ENCODE measurements at places on chromosomes 7 and 10. TPM values are rescaled to one million over a fixed set of nuclear protein-coding genes. Genes with fewer than 3 reads are reported as not detected.

The VWA2 gene
- total RNA-seq, result not detected

The CLDN4 gene
- 0.07 TPM for total RNA-seq

The CUEDC2 gene
- total RNA-seq, result 55.8 TPM

The NPFFR1 gene
- total RNA-seq, result not detected

The LIPF gene
- not detected for total RNA-seq

- DNase-seq, result no peak
Observed at GRCh38 chr10:45096001-45096400, 95.3 kb downstream of the ZNF22 start.

GRCh38 chr10:48552946-48553564, 51.8 kb downstream of the ARHGAP22 start:
- no peak for DNase-seq

DNA sequence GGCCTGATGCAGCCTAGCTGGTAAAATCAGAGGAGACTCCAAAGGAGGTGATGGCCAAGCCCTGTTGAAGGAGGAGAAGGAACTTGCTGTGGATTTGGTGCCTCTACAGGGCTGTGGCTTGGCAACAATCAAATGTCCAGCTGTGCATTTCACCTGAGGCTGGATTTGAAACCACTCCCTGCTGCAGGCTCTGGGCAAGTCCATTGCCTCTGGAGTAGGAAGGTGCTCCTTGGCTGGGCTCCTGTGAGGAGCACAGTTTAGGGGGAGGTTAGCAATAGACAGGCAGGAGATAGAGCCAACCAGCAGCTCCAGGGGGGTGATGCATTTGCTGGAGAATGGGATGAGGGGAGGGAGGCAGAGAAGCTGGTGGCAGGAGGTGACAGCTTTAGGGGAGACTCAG, 26.5 kb downstream of the CDH23 start:
- no peak for DNase-seq

DNA sequence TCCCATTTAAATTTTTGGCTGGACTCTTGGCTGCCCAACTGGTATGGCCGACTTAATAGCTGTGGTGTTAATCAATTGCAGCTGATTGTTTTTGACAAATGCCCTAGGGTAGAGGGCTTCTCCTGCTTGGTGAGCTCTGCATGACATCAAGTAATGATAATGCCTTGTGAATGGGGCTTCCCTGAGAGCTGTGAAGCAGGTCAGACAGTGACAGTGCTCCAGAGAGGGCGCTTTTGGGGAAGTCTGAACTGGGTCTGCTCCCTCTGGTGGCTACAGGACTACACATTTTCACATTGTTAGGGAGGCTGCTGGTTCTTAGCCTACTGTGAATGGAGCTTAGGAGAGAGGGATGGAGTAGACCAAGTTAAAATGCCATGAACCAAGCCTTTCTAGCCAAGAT, 98.8 kb downstream of the SDK1 start:
- DNase-seq, result no peak

DNA sequence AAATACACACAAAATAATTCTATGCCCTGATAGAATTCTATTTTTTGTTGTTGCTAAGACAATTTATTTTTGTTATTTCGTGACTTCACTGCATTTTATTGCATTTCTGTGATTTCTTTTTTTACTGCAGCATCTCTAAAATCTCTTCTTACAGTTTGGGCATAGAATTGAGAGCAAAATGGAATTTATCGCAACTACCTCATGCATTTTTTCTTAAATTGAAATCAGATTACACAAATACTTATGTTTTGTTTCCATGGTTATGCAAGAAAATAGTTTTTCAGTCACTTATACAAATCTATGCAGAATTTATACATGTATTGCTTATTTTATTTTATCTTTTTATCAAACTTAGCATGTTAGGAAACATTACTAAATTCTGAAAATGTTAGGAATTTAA, 781.8 kb upstream of the LRRTM3 start:
- DNase-seq, result no peak

- DNase-seq, result no peak
Observed at GRCh38 chr10:100368721-100369120, 21.7 kb downstream of the SCD start.

DNA sequence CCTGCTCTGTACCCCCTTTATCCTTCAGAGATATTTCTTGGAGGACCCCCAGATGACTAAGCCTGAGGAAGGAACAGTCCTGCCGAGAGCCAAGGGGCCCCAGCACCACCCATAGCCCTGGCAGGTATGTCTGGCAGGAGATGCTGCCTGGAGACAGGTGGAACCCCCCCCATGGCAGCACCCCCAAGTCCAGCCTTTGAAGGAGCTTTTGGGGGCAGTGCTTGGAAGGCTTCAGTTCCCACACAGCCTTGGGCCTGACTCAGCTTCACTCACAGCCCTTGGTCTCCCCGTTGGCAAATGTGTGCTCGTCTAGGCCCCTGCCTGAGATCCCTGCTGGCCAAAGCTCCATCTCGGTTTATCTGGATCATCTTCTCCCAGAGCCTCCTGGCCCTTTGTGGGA, 23.0 kb upstream of the PCBD1 start:
- no peak for DNase-seq

DNA sequence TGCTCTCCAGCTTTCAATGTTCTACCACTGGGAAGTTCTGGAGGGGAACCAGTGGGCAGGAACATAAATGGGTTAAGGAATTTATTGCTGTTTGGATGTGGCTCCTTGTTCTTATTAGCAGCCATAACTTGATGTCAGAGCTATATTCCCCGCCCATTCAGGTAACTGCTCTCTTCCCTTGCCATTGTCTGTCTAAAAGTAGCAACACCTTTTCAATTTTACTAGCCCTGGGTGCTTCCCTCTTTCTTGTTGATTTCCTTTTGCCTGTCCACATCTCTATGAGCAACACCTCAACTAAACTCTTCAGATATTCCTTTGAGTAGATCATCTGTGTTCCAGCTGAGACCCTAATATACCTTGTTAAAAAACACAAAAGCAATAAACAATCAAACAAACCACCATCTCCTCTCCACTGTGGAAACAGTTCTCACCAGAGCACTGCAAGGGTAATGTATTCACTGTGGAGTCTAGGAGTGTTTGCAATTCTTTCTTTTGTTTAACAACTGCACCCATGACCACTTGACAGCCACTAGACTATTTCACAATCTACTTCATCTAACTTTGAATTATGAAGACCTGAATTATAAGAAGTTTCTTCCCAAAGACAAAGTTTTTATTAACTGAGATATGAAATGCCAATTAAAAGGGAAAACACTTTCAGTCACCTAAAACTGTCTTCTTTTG, 436.7 kb downstream of the IPMK start:
- DNase-seq, result no peak

GRCh38 chr10:102814873-102815661, 22.1 kb downstream of the CYP17A1 start:
- DNase-seq, result no peak

DNA sequence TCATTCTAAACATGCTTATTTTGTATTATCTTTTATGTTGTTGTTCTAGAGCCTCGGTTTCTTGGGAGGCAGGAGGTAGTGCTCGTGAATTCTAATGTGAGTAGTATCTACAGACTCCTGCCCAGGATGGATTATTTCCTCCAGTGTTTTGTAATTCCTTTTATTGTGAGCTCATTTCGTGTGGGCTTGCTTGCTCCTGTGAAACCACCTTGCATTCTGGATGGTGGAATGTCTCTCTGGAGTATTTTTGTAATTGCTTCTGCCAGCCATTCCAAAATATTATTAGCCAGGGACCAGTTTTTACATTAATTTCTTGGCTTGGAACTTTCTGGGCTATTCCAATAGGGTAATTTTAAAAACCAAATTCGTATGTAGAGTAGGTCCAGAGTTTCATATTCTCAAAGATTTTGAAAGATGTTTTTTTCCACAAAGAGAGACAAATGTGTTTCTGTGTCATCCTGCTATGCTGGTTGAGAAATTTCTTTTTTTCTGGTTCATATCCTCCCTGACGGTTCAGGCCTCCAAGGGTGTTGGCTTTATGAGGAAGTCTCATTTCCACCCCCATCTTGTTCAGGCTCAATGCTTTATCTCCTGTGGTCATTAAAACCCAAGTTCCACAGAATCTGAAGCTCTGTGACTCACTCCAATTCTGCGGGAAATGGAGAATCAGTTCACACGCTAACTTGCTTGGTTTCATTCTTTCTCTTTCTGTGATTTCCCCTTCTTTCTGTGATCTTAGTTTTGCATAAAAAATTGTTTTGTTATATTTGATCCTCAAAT, 41.7 kb upstream of the CALD1 start:
- DNase-seq, result no peak

- DNase-seq, result no peak
Observed at GRCh38 chr7:139629392-139630082, 106.1 kb downstream of the CLEC2L start.

GRCh38 chr7:121313220-121313792, 15.5 kb upstream of the WNT16 start:
- no peak for DNase-seq

DNA sequence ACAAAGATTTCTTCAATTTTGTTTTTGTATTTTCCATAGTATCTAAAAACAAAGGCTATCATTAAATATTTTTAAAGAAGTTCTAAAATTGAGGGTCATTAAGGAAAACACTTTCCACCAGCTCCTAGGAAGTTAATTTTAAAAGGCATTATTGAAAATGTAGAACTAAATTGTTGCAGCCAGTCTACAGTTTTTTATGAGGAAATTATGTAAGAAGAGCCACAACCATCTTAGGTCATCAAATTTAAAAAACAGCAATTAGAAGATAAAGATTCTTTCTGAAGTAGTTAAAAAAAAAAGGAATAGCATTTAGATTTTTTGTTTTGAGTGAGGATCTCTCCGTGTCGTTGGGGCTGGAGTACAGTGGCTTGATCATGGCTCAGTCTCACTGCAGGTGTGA, 161.7 kb downstream of the NRBF2 start:
- no peak for DNase-seq
